ENCODE measurements at places on chromosomes 12 and 14.

DNA sequence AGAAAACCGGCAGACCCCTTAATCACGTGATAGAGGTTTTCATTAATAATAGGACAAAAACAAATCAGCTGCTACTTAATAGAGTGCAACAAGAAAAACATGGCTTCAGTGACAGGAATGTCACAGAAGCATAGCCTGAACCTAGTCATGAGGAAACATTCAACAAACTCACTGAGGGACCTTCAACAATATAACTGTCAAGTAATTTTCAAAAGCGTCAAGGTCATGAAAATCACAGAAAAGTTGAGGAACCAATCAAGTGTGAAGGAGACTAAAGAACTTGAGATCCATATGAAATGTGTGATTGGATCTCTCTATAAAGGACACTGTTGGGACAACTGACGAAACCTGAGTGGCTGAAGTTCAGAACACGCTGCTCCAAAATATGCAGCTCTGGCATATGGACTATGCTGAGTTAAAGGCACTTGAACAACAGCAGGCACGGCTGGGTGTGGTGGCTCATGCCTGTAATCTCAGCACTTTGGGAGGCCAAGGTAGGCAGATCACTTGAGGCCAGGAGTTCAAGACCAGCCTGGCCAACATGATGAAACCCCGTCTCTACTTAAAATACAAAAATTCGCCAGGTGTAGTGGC, 16.3 kb downstream of the NDUFA12 start:
- H3K27me3 ChIP-seq = no peaks in the 10 kb centered on the region
- H3K4me3 ChIP-seq = peak overlapping the region; percentile 77
- H3K36me3 ChIP-seq = peaks cover 4% of the 10 kb centered on the region
- peak overlapping the region; percentile 60 for H3K27ac ChIP-seq

DNA sequence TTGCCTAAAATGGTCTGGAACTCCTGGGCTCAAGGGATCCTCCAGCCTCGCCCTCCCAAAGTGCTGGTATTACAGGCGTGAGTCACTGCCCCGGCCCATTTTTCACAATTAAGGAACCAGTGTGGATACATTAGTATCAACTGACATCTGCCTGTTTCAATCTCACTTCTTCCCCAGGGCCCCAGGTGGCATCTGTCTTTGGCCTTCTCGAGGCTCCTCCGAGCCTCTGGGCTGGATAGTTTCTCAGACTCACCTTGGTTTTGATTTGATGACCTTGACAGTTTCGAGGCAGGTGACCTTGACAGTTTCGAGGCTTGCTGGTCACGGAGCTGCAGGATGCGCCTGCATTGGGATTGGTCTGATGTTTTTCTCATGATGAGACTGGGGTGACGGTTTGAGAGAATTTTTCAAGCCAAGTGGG, 41.0 kb upstream of the NCOR2 start:
- H3K4me1 ChIP-seq = peaks cover 23% of the 10 kb centered on the region
- H3K27ac ChIP-seq = peak overlapping the region; percentile 61
- no peaks in the 10 kb centered on the region for H3K27me3 ChIP-seq
- no peak for DNase-seq
- H3K4me3 ChIP-seq = peak overlapping the region; percentile 90

GRCh38 chr14:95274874-95275273, 44.8 kb downstream of the CLMN start:
- H3K4me1 ChIP-seq = peaks cover 2% of the 10 kb centered on the region
- no peak overlapping the region for H3K27ac ChIP-seq
- H3K36me3 ChIP-seq = peaks cover 3% of the 10 kb centered on the region

DNA sequence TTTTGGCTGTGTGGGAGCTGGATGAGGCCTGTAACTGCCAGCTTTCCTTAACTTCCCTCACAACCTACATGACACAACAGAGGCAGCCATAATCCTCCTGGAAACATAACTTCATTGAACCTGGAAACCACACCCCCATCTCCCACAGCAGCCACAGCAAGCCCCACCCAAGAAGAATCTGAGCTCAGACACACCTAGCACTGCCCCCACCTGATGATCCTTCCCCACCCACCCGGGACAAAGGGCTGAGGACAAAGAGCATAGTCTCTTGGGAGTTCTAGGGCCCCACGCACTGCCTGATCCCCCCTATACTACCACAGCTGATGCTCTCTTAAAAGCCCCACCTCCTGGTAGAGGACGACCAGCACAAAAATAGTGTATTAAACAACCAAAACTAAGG, 29.6 kb upstream of the TSPAN8 start:
- H3K27ac ChIP-seq = no peak overlapping the region
- no peaks in the 10 kb centered on the region for H3K27me3 ChIP-seq
- no peak overlapping the region for H3K4me3 ChIP-seq

GRCh38 chr12:49503674-49504180, 35.1 kb upstream of the KCNH3 start:
- DNase-seq = no peak
- H3K27ac ChIP-seq = no peak overlapping the region
- H3K27me3 ChIP-seq = no peaks in the 10 kb centered on the region
- peaks cover 4% of the 10 kb centered on the region for H3K4me1 ChIP-seq
- no peak overlapping the region for H3K4me3 ChIP-seq
- H3K36me3 ChIP-seq = peaks cover 4% of the 10 kb centered on the region

DNA sequence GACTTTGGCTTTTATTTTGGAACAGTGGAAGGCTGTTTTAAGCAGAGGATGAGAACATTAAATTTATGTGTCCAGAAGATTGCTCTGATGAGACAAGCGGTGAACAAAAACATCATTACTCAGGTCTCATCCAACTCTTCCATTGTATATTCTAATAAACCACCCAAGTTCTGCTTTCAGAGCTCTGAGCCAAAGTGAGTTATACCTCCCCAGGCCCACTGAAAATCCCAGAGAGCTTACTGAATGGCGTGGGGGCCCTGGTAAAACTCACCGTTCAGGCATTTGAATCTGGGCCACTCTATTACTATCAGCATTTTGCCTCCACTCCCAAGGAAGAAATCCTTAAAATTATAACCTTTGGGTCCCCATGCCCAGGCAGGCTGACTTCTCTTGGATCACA, 122.0 kb upstream of the HIF1A start:
- no peak overlapping the region for H3K27ac ChIP-seq
- no peak overlapping the region for H3K4me3 ChIP-seq

- no peaks in the 10 kb centered on the region for H3K4me1 ChIP-seq
- no peak overlapping the region for H3K27ac ChIP-seq
- H3K27me3 ChIP-seq = peaks cover 5% of the 10 kb centered on the region
- peaks cover 2% of the 10 kb centered on the region for H3K36me3 ChIP-seq
- no peak overlapping the region for H3K4me3 ChIP-seq
Measured at GRCh38 chr12:63922474-63922873, 78.0 kb downstream of the SRGAP1 start.

DNA sequence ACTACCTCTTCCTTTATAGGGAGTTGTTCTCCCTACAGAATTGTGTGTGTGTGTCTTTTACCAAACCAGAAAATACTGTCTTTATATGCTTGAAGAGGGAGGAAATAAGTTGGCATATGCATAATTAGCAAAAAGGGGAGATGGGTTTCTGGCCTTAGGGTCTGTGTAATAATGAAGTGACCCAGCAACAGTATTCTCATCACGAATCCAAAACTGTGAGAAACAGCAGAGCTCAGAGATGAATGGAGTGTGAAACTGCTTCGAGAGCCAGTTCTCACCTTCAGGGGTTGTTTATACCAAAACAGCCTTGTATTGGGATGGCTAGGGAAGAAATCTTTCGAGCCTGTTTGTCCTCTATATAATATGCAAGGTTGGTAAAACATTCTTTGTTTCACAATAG, 227.5 kb downstream of the MON2 start:
- H3K4me3 ChIP-seq = no peak overlapping the region
- no peak for DNase-seq
- no peaks in the 10 kb centered on the region for H3K36me3 ChIP-seq
- no peak overlapping the region for H3K27ac ChIP-seq
- peaks cover 8% of the 10 kb centered on the region for H3K27me3 ChIP-seq
- H3K4me1 ChIP-seq = no peaks in the 10 kb centered on the region

Measured in T-helper 17 cell (primary cell).